Hematopoietic multipotent progenitor cell treated with erythropoietin and hydrocortisone succinate and interleukin-3 and kit ligand, for 8 days (in vitro differentiated cells): ENCODE measurements at places on chromosomes 16 and 17.
A peak's percentile ranks its signal among the peaks of the same experiment; 100 is the strongest.

DNA sequence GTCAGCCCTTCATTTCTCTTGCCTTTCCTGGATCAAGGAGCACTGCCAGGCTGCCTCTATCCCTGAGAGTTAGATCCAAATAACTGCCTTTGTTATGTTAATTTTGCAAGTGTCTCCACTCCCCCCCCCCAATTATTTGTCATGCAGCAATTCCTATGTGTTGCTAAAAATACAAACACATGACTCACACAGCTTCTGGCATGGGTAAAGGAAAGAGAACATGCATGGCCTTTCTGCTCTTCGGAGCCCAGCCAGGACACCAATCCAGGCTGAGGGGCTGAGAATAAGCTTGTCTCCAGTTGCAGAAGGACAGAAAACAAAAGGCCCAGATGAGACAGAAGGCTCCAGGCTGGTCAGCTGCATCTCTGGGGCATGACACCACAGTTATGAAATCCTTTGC lies 148.0 kb upstream of the TNRC6C start:
- DNase-seq, result no peak

DNA sequence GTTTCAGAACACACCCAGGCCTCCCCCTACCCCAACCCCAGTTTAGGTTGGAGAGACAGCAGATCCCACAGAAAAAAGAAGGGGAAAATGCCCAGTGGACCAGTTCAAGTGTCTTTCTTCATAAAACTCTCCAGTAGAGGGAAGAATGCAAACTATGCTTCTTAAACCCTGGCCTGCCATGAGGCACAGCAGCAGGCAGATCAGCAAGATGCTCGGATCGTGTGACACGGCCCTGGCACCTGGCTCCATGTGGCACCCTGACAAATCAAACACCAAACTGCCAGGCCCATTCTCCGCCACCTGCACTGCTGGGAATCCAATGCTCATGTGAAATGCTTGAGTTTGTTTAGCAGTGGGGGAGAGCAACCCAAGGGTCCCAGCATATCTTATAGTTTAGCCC lies 166.8 kb downstream of the SOX9 start:
- no peak for DNase-seq

- DNase-seq, result peak; percentile 39
Measured at GRCh38 chr17:29622337-29623282, at the start of gene CORO6. CORO6 (minus strand) TSS chr17:29622912; CDS start chr17:29621421, 1,491 bp downstream.

- DNase-seq, result no peak
Measured at GRCh38 chr17:16417399-16417798, 2.0 kb downstream of the TRPV2 start.

DNA sequence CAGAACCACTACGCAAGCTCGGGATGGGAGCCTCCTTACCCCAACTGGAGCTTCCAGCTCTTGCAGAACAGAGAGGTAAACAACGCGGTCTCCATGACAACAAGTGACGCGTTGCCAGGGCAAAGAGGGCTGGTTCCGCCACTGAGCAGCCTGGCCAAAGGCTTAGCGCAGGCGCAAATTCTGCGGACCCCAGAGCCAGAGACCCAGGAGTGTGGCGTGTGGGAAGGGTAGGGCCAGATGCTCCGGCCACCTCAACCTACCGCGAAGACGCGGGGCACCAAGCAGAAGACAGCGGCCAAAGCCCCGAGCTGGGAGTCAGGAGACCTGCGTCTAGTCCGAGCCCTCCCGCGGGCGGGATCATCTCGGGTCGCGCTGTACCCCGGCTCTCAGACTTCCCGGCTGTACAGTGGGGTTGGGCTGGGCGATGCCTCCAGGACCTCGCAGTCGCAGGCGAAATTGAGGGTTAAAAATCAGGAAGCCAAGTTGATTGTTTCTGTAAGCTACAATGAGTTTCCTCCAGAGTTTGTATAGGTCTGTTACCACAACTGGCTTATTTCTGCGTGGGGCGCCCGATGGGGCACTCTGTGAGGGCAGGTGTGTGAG lies at the start of gene TEKT1:
TSS of gene TEKT1 (minus strand) at position 69 of the 603 bp plus-strand sequence. CDS start 1,353 bp downstream, outside the sequence.
- DNase-seq, result peak; percentile 54

DNA sequence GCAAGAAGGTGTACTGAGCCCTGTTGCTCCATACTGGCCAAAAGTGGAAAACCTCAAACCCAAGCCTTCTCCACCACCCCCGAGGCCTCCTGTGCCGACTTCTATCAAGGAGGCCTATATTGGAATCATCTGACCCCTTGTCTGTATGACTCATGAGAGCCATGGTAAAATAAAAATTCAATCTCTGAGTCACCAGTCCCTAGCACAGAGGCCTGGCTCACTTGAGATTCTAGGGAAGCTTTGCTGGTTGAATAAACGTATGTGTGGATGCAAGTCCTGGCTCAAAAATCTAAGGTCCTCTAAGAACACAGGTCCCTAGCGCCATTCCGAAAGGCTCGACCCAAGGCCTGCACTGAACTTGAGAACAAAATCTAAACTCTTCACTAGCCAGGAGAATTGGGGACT lies 15.0 kb downstream of the NSMCE1 start:
- no peak for DNase-seq

DNA sequence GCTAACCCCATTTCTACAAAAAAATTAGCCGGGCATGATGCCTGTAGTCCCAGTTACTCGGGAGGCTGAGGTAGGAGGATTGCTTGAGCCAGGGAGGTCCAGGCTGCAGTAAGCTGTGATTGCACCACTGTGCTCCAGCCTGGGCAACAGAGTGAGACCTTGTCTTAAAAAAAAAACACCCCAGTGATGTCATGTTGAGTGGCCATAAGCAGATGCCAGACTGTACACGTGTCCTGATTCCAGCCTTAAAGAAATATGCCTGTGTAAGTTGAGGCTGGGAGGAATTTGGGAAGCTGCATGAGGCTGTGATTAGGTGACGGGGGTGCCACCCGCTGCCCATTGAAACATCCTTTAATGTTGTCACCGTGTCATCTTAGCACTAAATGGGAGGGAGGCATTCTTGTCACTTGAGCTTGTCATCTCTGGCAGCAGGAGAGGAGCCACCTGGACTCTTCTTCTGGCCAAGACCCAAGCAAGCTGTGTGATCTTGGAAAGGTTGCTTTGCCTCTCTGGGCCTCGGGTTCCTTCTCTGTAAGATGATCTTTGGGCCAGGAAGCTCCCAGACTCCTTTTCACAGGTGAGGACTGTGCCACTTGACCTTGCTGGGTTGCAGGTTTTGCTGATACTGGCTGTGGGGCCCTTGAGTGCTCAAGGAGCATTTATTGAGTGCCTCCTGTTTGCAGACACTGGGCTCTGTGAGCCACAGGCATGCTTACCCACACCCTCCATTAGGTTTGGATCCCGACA lies 98.3 kb upstream of the CIBAR2 start:
- DNase-seq, result no peak

DNA sequence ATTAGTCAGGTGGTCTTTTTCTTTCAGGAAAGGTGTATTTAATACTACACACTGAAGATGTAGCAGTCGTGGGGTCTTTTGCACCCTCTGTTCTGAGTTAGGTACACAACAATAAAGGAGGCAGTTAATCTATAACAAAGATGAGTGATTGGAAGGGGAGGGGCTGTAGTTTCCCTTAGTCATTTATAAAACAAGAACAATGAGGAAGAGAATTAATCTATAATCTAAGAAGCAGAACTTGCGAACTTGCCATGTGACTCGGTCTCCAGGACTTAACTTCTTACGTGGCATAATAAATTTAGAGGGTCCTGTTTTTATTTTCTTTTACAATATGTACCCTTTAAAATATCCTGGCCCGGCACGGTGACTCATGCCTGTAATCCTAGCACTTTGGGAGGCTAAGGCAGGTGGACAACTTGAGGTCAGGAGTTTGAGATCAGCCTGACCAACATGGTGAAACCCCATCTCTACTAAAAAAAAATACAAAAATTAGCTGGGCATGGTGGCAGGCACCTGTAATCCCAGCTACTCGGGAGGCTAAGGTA lies 8.6 kb upstream of the APPBP2 start:
- DNase-seq, result no peak

DNA sequence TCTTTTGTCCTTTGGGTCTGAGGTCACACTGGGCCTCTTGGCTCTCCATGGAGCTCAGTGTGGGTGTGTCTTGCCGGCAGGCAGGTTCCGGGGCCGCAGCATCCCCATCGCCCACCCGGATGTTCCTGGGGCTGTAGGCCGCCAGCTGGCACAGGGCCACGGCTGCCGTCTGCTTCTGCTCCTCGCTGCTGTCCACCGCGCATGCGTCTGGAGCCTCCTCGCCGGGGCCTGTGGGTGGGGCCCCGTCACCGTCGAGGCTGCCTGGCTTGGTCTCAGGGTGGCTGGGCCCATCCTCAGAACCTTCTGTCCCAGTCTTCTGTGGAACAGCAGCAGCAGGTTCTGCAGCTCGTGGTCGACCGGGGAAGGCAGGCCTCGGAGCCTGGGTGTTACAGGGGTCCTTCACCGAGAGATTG lies 9.6 kb downstream of the ZNF750 start:
- DNase-seq, result no peak

DNA sequence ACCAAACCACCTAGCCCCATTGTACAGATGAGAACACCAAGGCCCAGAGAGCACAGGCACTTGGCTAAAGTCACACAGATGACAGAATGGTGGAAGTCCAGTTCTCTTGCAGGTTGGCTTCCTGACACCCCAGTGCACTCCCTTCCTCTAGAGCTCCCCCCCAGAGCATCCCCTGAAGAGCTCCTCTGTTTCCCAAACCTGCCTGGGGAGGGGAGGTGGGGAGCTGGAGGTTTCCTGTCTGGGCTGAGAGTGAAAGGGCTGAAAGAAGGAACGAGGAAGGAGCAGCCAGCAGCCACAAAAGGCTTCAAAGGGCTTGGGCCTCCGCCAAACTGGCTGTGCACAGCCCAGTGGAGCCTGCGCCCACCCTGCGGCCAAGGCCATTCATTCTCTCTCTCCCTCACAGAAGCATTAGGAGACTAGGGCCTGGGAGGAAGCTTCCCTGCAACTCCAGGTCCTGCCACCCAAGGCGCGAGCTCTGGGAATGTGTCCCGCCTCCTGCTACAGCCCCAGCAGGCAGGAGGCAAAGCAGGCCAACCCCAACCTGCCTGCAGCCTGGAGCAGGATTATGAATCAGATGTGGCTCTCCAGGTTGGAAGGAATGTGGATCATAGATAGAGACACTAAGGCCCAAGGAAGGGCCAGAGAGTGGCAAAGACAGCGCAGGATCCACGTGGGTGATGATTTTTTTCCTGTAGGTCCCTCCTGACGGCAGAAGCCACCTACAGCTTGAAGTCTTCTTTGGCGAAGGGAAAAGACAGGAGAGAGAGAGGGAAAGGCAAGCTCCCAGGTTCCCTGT lies 913 bp downstream of the SLC13A5 start:
- no peak for DNase-seq

- peak; percentile 83 for DNase-seq
Measured at GRCh38 chr16:2777231-2777902, at the start of gene ELOB. ELOB (minus strand) TSS chr16:2777280; CDS start chr16:2777239, 41 bp downstream.

GRCh38 chr17:20999044-20999573 lies 43.7 kb downstream of the USP22 start:
- DNase-seq, result no peak

DNA sequence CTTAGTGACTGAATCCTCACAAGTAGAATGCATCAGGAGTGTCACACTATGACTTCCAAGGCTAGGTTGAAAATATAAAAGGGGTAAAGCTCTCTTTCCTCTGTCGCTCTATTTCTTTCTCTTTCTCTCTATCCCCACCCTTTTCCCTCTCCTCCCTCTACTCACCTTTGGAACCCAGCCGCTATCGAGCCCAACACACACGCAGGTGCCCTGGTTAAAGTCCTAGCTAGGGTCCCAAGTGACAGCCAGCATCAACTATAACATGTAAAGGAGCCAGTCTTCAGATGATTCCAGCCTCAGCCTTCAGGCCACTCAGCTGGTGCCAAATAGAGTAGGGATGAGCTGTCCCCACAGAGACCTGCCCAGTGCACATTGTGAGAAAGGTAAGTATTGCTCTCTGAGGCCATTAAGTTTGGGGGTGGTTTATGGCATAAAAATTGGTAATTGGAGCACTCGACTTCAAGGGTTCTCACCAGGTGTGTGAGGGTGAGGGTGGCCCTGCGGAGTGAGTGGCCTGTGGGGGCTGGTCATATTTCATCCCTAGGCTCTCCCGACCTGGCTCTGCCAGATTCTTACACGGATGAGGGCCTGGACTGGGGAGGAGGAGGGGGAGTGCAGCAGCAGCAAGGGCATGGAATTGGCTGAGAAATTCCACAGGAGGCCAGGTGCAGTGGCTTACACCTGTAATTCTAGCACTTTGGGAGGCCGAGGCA lies 14.9 kb upstream of the C16orf54 start:
- no peak for DNase-seq

GRCh38 chr16:1308036-1308976 lies 1.1 kb upstream of the UBE2I start:
- DNase-seq, result peak; percentile 56

- no peak for DNase-seq
Measured at GRCh38 chr17:4008441-4009185, 44.4 kb upstream of the ATP2A3 start.

- DNase-seq, result peak; percentile 72
Measured at GRCh38 chr17:81428948-81429774, 33.9 kb downstream of the BAHCC1 start.

- peak; percentile 51 for DNase-seq
Measured at GRCh38 chr16:10828851-10829366, 10.3 kb upstream of the TVP23A start.

DNA sequence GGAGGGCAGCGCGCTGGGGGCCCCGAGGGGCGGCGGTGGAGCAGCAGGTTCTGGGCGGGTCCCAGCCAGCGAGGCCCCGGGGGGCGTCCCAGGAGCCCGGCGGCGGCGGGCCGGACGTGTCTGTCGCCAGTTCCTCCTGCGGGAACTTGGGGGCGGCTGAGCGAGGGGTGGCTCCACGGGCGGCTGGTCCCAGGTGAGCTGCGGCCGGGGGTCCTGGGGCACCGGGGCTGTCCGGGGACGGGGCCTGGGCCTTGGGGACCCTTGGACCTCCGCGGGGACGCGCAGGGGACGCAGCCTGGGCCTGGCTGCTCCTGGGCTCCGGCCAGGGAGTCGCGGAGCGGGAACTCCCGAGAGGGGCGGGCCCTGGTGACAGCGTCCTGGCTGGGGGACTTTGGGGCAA lies 54.2 kb upstream of the ZNF267 start:
- DNase-seq, result no peak

DNA sequence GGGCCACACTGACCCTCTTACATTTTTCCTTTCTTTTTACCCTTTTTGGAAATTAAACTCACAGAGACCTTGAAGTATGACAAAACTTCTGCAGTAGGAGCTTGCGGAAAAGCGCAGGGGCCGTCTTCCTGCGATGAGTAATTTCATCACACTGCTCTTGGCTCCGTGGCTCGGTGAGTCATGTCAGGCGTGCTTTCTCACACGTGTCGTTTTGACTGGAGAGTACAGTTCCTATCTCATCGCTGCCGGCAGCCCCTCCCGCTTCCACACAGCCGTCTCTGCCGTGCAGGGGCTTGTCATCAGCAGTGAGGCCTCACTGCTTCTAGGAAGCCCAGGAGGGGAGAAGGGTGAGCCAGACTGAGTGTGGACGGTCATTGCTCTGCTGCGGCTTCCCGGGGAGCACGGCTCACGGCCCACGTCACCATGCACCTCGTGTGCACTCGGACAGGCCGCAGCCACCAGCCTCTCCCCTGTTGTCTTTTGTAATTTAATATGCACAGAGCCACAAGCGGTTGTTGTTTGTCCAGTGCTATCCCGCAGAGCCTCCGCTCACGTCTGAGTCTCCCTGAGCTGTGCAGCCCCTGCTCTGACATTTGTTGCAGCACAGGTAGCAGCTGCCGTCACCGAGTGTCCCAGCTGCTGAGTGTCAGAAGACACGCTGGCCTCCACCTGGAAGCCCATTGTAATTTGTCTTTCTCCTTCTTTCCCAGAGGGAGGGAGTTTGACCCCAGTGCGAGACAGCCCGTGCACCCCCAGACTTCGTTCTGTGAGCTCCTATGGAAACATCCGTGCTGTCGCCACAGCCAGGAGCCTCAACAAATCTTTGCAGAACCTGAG lies 99.4 kb upstream of the CHMP6 start:
- DNase-seq, result peak; percentile 71
